Right lobe of liver (tissue), 6 donors: ENCODE measurements at places on chromosomes 1 and 21. TPM values are rescaled to one million over a fixed set of nuclear protein-coding genes. Genes with fewer than 3 reads are reported as not detected.

Gene SPRR1B
- total RNA-seq, result not detected

Gene RIPK4
- total RNA-seq, result 10.3 TPM

Gene SEC16B
- total RNA-seq, result 16.4 TPM

Gene RRP15
- total RNA-seq, result 2.6 TPM

Gene AMY2B
- 6.3 TPM for total RNA-seq

Gene TRAF3IP3
- 1.3 TPM for total RNA-seq

Gene FHAD1
- not detected for total RNA-seq

Gene SLAMF9
- not detected for total RNA-seq

Gene KDM5B
- total RNA-seq, result 12.0 TPM

DNA sequence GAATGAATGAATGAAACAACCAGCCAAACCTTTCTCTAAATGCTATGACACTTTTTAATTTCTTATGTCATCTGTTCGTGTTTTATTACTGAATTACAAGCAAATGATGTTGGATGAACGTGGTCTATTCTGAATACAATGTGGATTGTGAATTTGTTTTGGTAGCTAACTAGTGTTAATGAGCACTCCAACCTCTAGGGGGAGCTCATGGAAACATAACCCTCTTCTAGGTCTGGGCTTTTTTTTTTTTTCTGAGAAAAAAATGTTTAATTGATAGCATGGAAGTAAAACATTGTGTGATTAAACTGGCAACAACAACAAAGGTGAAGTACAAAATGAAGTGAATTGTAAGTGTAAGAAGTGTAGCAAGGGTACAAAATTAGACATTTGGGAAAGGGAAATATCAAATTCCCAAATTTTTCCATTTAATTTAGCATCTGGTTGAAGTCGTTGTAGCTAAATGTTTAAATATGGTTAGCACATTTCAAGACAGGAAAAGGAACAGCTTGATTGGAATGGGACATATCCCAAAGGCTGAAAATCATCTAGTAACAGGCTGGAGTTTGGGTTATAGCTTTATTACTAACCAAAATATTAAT is 42.6 kb upstream of the PTGS2 start:
- DNase-seq, result no peak

DNA sequence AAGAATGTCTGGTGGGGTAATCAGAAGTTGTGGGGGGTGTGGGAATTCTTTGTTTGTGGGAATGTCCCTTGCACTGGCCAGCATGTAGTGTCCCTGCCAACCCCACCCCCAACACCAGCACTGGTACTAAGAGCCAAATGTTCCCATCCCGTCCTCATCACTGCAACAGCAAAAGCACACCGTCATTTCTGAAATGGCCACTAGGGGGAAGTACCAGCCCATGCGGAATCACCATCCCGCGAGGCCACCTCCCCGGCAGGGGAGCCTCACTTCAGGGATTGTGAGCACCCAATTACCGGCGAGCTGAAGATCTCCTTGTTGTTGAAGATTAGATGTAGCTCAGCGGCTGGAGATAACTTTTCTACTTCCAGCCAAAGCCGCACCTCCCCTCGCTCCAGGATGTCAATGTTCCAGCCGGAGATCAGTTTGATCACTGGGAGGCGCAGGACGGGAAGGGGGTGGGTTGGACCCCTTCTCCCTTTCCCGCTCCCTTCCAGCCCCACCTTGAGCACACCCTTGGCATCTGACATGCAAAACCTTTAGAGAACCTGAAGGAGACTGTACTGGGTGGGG is 41.0 kb downstream of the MYOM3 start:
- peak; percentile 62 for DNase-seq

- no peak for DNase-seq
These were observed 41.6 kb upstream of the NTPCR start for GRCh38 chr1:232908831-232909230.

DNA sequence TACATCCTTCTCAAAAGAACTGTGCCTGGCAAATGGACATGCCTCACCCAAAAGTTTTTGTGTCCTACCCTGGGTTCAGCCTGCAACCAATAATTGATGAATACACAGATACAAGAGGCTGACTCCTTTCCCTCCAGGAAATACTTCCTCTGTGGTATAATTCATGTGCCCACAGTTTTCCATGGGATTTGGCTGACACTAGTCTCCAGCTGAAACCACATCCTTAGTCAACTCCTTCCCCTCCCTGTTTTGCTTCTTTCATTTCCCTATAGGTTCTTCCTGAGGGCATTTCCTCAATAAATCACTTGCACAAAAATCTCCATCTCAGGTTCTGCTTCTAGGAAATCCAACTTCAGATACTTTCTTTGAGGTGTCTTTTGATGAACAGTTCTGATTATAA is 436.6 kb upstream of the C1orf87 start:
- DNase-seq, result no peak

GRCh38 chr1:145960468-145961108 is 2.8 kb upstream of the LIX1L start:
- DNase-seq, result peak; percentile 90

DNA sequence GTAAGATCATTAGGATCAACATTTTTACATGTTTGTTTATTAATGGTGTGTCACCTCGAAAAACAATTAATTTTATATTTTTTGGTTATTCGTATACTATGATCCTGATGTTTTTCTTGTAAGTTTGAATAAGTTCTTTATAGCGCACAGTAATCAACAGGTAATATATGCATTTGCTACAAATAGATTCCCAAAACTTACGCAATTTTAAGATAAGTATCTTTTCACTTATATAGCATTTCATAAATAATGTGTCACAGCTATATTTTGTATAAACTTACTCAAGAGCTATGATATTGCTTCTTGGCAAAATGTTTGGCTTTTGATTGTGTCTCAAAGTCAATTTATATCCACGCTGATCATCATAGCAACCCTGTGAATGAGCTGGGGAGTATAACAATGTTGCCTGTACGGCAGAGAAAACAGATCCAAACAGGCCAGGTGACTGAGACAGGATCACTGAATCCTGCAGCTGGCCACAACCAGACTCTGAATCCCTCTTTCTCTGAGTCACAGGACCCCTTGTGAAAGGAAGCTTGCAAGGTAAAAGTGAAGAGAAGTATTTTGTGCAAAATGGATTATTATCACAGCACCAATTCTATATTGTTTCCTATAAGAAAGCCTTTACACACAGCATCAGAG is 48.6 kb downstream of the GNG12 start:
- no peak for DNase-seq

DNA sequence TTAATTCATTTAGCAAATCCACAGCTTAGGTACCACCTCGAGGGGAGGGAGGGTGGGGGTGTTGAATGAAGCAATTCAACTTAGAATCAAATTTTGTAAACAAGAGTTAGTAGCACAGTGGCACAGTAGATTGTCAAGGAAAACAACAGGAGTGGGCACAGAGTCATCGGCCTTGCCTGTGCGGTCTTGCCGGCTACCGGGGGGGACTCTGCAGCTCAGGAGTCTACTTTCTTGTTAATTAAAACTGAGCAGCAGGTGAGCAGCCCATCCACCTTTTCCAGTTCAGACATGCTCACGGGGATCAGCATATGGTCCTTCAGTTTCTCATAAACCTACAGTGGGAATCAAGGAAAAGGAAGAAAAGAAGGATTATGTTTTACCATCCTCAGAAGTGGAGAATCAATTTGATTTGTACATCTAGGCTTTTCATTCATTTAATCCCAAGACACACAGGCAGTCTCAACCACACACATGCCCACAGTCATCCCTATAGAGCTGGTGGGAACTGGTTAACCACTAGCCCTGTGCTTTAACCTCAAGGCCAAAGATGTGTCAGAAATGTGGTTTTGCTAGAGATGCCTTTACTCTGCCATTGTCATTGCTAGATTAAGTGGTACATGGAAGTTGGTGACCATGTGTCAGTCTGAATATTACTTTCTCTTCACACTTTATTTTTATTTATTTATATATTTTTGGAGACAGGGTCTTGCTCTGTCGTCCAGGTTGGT is 45.0 kb upstream of the BCL10 start:
- DNase-seq, result no peak

- DNase-seq, result no peak
These were observed 47.0 kb upstream of the RBM15 start for GRCh38 chr1:110292031-110292741.

DNA sequence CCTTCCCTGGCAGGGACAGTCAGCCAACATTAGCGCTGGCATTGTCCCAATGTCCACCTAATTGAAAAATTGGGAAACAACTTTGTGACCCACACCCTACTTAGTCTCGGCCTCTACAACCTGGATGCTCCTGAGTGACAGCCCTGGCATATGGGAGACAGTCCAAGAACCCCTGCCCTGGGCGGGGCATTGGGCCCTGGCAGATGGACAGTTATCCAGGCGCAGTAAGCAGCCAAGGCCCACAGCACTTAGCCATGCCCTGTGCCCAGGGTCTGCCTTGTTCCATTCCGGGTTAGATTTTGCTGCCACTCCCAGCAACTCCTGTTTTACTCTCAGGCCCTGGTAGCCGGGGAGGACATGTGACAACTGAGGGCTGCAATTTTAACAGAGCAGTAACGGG is 50.3 kb downstream of the NFASC start:
- DNase-seq, result peak; percentile 77

DNA sequence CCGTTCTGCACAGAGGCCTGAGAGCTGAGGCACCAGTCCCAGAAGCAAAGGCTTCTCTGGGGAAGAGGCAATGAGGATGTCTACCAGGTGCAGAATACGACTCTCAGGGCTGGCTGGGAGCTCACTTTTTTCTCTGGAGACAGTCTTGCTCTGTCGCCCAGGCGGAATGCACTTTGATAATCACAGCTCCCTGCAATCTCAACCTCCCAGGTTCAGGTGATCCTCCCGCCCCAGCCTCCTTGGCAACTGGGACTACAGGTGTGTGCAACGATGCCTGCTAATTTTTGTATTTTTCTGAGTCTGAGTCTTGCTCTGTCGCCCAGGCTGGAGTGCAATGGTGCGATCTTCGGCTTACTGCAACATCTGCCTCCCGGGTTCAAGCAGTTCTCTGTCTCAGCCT is 17.6 kb downstream of the NADK start:
- no peak for DNase-seq

- no peak for DNase-seq
These were observed 7.0 kb downstream of the TMEM61 start for GRCh38 chr1:54987427-54987826.

GRCh38 chr1:109760581-109761226 is 3.0 kb downstream of the EPS8L3 start:
- DNase-seq, result no peak

DNA sequence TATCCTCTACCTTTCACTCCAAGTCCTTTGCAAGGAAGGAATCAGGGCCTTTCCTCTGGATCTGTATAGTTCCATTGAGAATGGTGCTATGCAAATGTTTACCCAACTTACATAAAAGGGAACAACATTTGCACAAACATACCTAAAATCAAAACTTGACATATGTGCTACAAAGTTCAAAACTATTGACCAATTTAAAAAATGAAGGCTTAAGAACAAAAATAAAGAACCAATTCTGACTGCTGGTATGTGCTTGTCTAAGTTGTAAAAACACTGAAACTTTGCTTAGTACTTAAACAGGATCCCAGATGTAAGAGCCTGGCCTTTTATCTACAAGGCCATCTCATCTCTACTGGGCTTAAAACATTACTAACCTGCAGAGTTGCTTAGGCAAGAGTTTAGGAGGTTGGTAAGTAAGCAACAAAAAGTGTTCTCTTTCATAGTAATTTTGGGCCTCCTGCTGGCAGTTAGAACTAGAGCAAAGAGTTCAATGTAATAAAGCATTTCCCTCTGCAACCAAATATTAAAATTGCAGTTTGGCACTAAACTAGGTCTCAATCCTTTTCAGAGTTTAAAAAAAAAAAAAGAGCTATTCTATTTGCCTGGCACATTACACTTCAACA is 2.0 kb downstream of the SCMH1 start:
- no peak for DNase-seq

- DNase-seq, result no peak
These were observed 69.4 kb upstream of the SOX13 start for GRCh38 chr1:204003536-204003935.

DNA sequence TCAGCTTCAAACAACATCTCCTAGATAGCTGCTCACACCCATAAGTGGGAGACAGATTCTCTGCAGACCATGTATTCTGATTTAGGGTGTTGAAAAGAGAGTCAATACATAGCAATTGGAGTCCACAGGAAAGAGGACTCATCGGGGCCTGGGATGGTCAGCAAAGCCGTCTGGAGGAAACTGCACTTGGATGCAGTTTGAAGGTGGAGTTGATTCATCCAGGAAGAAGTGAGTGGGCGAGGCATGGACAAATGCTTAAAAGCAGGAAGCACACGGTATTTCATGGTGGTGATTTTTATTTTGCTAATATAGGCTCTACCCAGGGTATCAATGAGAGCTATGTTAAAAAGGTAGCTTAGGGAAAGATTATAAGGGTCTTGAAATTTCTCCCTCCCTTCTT is 36.8 kb upstream of the DIRAS3 start:
- no peak for DNase-seq

DNA sequence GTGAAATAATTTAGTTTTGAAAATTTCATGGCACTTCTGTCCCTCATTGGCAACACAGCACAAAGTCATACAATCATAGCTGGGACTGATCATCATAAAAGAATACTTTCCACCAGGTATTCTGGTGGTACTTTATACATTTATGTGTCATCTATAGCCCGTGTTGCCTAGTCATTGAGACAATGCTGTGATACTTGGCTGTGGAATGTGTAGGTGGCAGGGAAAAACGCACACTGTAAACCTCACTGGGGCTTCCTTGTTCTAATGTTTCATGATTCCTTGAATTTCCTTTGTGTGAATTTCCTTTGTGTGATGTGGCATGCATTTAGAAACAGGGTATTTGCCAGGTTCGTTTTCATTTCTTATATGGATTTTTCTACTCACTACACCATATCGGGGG is 118.3 kb downstream of the FMN2 start:
- DNase-seq, result no peak

DNA sequence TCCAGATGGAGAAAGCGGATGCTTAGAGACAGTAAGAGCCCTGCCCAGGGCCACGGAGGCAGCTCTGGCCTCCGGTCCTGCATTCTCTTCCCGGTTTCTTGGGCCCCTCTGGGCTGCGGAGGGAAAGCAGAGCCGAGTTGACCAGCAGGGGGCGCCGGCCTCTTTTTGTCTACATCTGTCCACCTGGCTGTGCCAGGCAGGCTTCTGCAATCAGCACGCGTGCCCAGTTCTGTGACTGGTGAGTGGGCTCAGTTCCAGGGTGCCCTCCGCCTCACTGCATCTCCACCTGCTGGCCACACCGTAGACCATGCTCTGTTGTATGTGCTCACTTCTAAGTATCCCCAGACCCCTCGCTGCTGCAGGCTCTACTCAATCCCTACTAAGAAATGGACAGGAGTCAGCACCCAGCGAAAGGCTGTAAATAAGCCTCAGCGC is 6.7 kb upstream of the HUNK start:
- DNase-seq, result peak; percentile 93

- DNase-seq, result no peak
These were observed 711.1 kb upstream of the CHRM3 start for GRCh38 chr1:238675221-238675620.

GRCh38 chr1:116165572-116165971 is 54.4 kb downstream of the MAB21L3 start:
- DNase-seq, result no peak

- no peak for DNase-seq
These were observed 75.2 kb upstream of the GALNT2 start for GRCh38 chr1:229991724-229992333.

DNA sequence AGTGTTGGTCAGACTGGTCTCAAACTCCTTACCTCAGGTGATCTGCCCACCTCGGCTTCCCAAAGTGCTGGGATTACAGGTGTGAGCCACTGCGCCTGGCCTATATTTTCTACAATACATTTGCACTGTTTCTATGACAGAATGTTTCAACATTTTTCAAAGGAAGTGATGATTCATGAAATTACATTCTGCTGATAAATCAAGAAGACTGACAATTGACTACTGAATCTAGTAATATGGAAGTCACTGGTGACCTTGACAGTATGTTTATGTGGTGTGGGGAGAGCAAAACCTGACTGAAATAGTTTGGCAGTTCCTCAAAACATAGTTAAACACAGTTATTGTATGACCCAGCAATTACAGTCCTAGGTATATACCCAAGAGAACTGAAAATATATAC is 18.1 kb downstream of the LRIF1 start:
- DNase-seq, result no peak
